Endodermal cell (in vitro differentiated cells): ENCODE measurements at places on chromosomes 16 and 17. TPM values are rescaled to one million over a fixed set of nuclear protein-coding genes. Genes with fewer than 3 reads are reported as not detected.

GRCh38 chr16:64450177-64450576 lies 671.7 kb downstream of the CDH11 start:
- H3K27ac ChIP-seq, result no peak overlapping the region
- no peaks in the 10 kb centered on the region for H3K36me3 ChIP-seq
- H3K4me3 ChIP-seq, result no peak overlapping the region
- H3K27me3 ChIP-seq, result no peaks in the 10 kb centered on the region

GRCh38 chr17:46157443-46158062 lies 35.7 kb downstream of the KANSL1 start:
- peak overlapping the region; percentile 9 for H3K27ac ChIP-seq
- DNase-seq, result no peak
- peaks cover 18% of the 10 kb centered on the region for H3K4me1 ChIP-seq
- no peak overlapping the region for H3K4me3 ChIP-seq

DNA sequence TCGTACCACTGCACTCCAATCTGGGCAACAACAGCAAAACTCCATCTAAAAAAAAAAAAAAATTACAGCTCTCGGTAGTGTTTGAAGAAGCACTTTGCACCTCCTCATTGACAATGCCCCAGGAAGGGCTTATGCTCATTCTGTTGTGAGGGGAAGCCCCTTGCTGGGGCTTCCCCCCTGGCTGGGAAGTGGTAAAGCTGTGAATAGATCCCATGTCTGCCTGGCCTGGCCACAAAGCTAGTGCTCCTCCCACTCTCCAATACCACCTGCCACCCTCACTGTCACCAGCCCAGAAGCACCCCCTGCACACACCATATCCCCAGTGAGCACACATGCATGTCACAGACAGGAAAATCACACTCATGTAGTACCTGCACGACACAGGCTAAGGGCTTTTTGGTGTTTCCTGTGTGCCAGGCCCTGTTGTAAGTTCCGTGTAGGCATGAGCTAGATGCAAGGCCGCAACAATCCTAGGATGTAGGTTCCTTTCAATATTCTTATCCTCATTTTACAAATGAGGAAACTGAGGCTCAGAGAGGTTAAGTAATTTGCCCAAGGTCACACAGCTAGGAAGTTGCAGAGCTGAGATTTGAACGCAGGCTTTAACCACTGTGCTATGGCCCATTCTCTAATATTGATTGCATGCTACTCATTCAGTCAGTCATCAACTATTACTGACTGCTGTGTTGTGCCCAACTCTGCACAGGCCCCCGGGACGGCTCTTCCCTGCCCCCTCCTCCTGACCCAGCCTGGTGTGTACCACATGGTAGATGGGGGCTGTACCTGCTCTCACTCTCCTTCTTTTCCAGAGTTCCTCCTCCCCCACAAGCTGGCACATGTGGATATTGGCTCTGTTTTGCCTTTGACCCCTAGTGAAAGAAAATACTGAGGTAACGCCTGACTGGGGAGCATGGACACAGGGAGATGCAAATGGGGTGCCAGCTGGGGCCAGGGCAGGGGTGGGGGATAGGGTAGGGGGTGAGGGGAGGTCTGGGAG lies 11.9 kb upstream of the COL1A1 start:
- no peak overlapping the region for H3K4me3 ChIP-seq
- peak; percentile 92 for DNase-seq
- peaks cover 22% of the 10 kb centered on the region for H3K4me1 ChIP-seq
- H3K27ac ChIP-seq, result no peak overlapping the region
- H3K27me3 ChIP-seq, result no peaks in the 10 kb centered on the region

GRCh38 chr17:58840820-58841612 lies 85.4 kb downstream of the PPM1E start:
- H3K27me3 ChIP-seq, result no peaks in the 10 kb centered on the region
- H3K4me1 ChIP-seq, result no peaks in the 10 kb centered on the region
- H3K36me3 ChIP-seq, result no peaks in the 10 kb centered on the region
- no peak overlapping the region for H3K27ac ChIP-seq

- H3K4me1 ChIP-seq, result no peaks in the 10 kb centered on the region
- no peaks in the 10 kb centered on the region for H3K36me3 ChIP-seq
- no peak for DNase-seq
- H3K4me3 ChIP-seq, result no peak overlapping the region
- no peaks in the 10 kb centered on the region for H3K27me3 ChIP-seq
- no peak overlapping the region for H3K27ac ChIP-seq
These were observed 14.8 kb upstream of the PVALEF start for GRCh38 chr17:81150377-81151077.

GRCh38 chr16:876523-877241 lies 76.1 kb upstream of the GNG13 start:
- H3K27ac ChIP-seq, result no peak overlapping the region
- H3K27me3 ChIP-seq, result no peaks in the 10 kb centered on the region
- no peaks in the 10 kb centered on the region for H3K36me3 ChIP-seq
- no peaks in the 10 kb centered on the region for H3K4me1 ChIP-seq

GRCh38 chr16:30794634-30795033 lies 7.6 kb upstream of the ZNF629 start:
- no peaks in the 10 kb centered on the region for H3K4me1 ChIP-seq
- H3K4me3 ChIP-seq, result no peak overlapping the region
- H3K27me3 ChIP-seq, result no peaks in the 10 kb centered on the region
- no peaks in the 10 kb centered on the region for H3K36me3 ChIP-seq
- DNase-seq, result no peak

GRCh38 chr17:193841-194806 lies 12.7 kb upstream of the DOC2B start:
- H3K4me3 ChIP-seq, result no peak overlapping the region
- no peaks in the 10 kb centered on the region for H3K27me3 ChIP-seq
- DNase-seq, result no peak
- no peaks in the 10 kb centered on the region for H3K36me3 ChIP-seq
- peak overlapping the region; percentile 57 for H3K27ac ChIP-seq
- no peaks in the 10 kb centered on the region for H3K4me1 ChIP-seq

DNA sequence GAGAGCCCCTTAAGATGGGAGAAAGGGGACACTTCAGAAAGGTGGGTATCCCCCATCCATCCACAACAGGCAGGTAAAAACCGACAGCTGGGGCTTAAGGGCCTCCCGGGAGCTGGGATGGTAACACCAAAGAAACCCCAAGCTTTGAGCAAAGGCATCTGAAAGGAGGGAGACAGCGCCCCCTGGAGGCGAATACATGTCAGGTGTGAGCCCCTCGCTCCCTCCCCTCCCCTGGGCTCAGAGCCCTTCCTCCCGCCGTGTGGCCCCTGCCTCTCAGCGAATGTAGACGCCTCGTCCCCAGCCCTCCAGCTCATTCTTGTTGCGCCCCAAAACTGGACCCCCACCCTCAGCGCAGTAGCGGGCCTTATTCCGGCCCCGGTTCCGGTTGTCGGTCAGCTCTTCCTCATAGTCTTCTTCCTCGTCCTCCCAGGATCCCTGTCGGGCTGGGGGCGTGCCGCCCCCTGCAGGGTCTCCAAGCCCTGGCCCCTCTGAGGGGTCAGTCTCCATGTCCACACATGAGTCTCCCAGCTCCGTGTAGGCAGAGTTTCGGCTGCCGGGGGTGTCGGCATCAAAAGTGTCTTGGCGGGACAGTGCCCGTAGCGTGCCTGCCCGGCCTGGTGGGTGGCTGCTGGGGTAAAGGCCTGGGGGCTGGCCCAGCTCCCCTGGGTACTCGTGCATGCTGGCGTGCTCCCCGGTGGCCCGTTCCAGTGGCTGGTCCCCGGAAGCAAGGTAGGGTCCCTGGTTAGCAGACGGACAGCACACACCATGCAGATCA lies 9.1 kb upstream of the ARL5C start:
- peaks cover 18% of the 10 kb centered on the region for H3K36me3 ChIP-seq
- no peaks in the 10 kb centered on the region for H3K27me3 ChIP-seq
- no peak overlapping the region for H3K27ac ChIP-seq
- DNase-seq, result peak; percentile 97
- H3K4me3 ChIP-seq, result no peak overlapping the region
- H3K4me1 ChIP-seq, result no peaks in the 10 kb centered on the region

DNA sequence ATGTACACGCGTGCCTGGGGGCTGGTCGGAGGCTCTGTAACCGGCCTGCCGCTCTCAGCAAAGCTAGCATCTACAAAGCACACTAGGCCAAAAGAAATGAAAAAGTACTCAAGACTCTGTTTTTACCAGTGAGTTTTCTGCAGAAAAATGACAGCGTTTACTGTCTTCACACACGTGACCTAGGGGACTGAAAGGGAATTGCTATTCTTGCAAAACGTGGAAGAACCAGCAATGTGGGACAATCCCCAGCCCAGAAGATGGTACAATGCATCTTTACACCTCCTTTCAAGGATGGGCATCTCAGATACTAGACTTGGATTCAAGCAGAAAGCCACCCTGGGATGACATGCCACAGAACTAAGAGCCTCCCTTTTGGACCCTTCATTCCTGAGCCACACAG lies 41.5 kb downstream of the NDEL1 start:
- peaks cover 97% of the 10 kb centered on the region for H3K36me3 ChIP-seq
- H3K4me3 ChIP-seq, result no peak overlapping the region
- DNase-seq, result no peak
- no peaks in the 10 kb centered on the region for H3K27me3 ChIP-seq

GRCh38 chr17:81867991-81868673 lies 3.0 kb downstream of the ARHGDIA start:
- no peak overlapping the region for H3K4me3 ChIP-seq
- DNase-seq, result no peak
- no peaks in the 10 kb centered on the region for H3K27me3 ChIP-seq
- H3K36me3 ChIP-seq, result peaks cover 48% of the 10 kb centered on the region

GRCh38 chr16:48558371-48558841 lies 51.6 kb downstream of the N4BP1 start:
- DNase-seq, result no peak
- no peak overlapping the region for H3K27ac ChIP-seq
- no peak overlapping the region for H3K4me3 ChIP-seq
- H3K36me3 ChIP-seq, result peaks cover 67% of the 10 kb centered on the region
- no peaks in the 10 kb centered on the region for H3K27me3 ChIP-seq

DNA sequence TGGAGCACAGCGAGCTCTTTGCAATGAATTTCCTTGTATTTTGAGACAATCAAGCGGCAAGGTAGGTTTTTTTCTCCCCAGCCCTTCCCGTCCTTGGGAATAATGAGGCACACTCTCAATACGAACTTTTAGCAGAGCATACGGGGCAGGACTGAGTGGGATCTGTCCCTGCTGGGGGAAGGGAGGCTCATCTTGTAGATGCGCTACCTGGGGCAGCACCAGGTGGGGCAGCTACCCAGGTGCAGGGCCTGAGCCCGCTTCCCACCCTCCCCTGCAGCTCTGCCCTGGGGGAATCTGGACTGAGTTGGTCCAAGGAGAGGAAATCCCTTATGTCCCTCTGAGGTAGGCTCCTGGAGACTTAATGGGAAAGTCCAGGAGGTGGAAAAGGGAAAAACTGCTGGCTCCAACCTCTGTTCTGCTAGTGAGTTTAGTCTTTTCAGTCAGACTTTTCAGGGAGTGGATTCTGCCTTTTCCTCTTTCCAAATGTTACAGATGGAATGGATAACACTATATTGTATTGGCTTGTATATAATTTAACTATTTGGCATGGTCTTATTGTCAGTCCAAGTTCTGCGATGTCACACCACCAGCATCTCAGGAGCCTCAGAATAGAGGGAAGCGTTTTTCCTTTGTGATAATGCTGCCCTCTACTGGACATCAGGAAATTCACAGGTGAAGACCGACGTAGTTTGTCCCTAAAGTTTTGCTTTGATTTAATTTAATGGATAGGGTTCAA lies 9.6 kb upstream of the CES1 start:
- no peaks in the 10 kb centered on the region for H3K27me3 ChIP-seq
- H3K36me3 ChIP-seq, result no peaks in the 10 kb centered on the region
- H3K27ac ChIP-seq, result no peak overlapping the region

DNA sequence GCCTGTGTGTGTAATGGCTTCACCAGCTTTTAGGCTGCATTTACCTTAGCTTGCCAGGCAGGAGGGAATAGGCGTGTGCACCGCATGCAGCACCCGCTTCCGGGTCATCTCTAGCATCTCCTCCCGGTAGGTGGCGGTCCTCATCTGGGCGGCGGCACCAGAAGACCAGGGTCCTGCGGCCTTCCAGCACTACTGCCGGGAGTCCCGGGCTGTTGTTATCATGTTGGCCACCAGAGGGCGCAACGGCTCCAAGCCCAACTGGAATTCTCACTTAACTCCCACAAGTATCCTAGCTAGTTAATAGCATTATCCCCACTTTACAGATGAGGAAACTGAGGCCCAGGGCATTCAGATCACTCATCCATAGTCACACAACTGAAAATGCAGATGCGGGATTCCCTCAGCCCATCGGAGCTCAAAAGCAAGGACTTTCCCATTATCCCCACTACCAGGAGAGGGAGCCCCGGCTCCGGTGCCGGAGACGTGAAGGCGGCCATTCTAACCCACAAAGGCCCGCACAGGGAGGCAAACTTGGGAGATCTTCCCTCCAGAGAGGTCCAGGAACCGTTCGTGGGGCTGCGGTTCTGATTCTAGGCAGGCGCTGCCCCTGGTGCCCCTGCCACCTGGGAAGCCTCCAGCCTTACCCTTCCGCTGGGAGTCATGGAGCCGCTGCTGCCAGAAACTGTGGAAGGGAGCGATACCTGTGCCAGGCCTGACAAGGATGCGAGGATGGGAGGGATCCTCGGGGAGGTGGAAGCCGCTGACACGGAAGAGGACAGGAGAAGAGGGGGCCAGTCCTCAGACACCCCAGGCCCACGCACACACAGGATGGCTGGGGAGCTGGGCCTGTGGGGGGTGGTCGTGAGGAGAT lies 23.9 kb downstream of the LGALS9 start:
- no peak overlapping the region for H3K27ac ChIP-seq
- no peaks in the 10 kb centered on the region for H3K4me1 ChIP-seq
- H3K4me3 ChIP-seq, result no peak overlapping the region
- no peaks in the 10 kb centered on the region for H3K27me3 ChIP-seq

- H3K4me1 ChIP-seq, result no peaks in the 10 kb centered on the region
- H3K36me3 ChIP-seq, result no peaks in the 10 kb centered on the region
- H3K27me3 ChIP-seq, result no peaks in the 10 kb centered on the region
- H3K4me3 ChIP-seq, result no peak overlapping the region
- no peak for DNase-seq
- peak overlapping the region; percentile 8 for H3K27ac ChIP-seq
These were observed 25.1 kb upstream of the CNOT1 start for GRCh38 chr16:58654560-58655214.

The C17orf58 gene
- 14.1 and 15.6 TPM in 2 replicates for total RNA-seq

The CA7 gene
- 0.61 TPM in 1 of 3 replicates, not detected in the others for total RNA-seq

The GPR142 gene
- 0.47 and 0.92 TPM in 2 replicates for total RNA-seq

The IGF2BP1 gene
- 355 and 360 TPM in 2 replicates for total RNA-seq

The ACSM5 gene
- total RNA-seq, result not detected in 3 replicates

The RPL13 gene
- total RNA-seq, result 1,911 and 1,963 TPM in 2 replicates
